ENCODE measurements at places on chromosomes 1 and 21. TPM values are rescaled to one million over a fixed set of nuclear protein-coding genes. Genes with fewer than 3 reads are reported as not detected.

GRCh38 chr1:109889094-109889493 lies 21.6 kb upstream of the CSF1 start:
- no peak for DNase-seq
- no peak overlapping the region for H3K4me3 ChIP-seq
- no peak overlapping the region for H3K27ac ChIP-seq
- H3K4me1 ChIP-seq: peaks cover 2% of the 10 kb centered on the region
- no peaks in the 10 kb centered on the region for H3K36me3 ChIP-seq

MCOLN3 gene
- 0.32 TPM for total RNA-seq

DNA sequence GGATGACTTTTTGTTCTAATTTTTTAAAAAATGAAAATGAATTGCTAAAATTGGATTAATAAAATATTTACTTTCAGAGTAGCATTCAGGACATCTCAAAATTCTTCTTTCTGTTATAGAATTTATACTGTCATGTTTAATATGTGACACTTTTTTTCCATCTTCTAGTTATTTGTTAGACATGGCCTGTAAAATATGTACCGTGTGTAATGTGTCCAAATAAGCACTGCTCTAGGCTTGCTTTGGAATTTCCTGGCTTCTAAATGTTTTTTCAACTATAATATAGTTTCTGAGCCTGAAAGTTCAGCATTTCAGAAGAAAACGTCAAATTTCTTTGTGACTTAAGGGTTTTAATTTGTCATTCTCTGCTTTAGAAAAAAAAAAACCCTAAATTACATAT lies 243.6 kb downstream of the DNM3 start:
- H3K27me3 ChIP-seq: no peaks in the 10 kb centered on the region
- H3K4me1 ChIP-seq: no peaks in the 10 kb centered on the region
- DNase-seq: no peak
- H3K4me3 ChIP-seq: no peak overlapping the region
- H3K27ac ChIP-seq: no peak overlapping the region

DNA sequence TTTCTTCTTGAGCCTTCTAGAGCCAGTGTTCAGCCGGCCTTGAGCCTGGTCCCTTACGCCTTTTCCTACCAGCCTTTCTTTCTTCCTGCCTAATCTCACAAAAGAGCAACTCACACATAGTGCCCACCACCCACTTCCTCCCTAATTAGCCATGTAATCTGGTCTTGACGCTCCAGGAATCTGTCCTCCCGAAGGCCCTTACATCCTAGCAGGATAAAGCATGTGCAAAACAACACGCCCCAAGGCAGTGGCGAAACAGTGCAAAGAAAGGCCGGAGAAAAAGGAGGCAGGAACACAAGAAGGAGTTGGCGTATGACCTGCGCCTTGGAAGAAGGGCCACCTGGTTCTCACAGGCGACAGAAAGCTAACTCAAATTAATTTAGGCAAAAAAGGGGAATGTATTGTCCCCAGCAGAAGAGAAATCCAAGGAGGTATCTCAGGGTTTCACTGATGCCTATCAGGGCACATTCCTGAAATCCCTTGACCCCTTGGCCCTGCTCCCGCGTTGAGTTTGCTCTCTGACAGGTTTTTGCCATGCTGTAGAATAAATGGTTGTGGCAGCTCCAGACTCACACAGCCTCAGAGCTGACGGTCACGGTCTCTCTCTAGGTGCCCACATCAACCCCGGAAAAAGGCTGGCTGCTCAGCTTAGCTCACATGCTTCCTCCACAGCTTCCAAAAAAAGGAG lies 79.0 kb downstream of the ZNF281 start:
- H3K4me1 ChIP-seq: no peaks in the 10 kb centered on the region
- no peaks in the 10 kb centered on the region for H3K36me3 ChIP-seq
- no peak for DNase-seq
- H3K27me3 ChIP-seq: no peaks in the 10 kb centered on the region
- no peak overlapping the region for H3K4me3 ChIP-seq

CELA2A gene
- total RNA-seq: not detected

GRCh38 chr1:224632381-224632871 lies 16.3 kb downstream of the CNIH3 start:
- H3K36me3 ChIP-seq: no peaks in the 10 kb centered on the region
- no peaks in the 10 kb centered on the region for H3K27me3 ChIP-seq
- H3K4me3 ChIP-seq: no peak overlapping the region
- no peaks in the 10 kb centered on the region for H3K4me1 ChIP-seq
- DNase-seq: no peak

GRCh38 chr1:179003512-179004066 lies 22.1 kb upstream of the FAM20B start:
- H3K4me3 ChIP-seq: no peak overlapping the region
- no peaks in the 10 kb centered on the region for H3K27me3 ChIP-seq
- H3K4me1 ChIP-seq: no peaks in the 10 kb centered on the region
- H3K27ac ChIP-seq: no peak overlapping the region
- no peak for DNase-seq

GPR61 gene
- total RNA-seq: not detected

DNA sequence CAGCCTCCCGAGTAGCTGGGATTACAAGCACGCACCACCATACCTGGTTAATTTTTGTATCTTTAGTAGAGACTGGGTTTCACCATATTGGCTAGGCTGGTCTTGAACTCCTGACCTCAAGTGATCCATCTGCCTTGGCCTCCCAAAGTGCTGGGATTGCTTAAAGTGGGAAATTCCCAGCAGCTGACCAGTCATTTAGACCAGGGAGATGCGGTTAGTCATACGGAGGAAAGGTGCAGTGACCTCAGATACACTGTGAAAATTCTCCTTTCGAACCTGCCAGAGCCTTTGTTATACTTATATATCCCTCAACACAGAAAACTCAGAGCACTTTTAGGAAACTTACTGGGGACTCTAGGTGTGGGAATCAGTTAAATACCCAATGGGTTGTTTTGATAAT lies 39.6 kb downstream of the MAP10 start:
- no peak overlapping the region for H3K4me3 ChIP-seq
- no peaks in the 10 kb centered on the region for H3K27me3 ChIP-seq
- H3K36me3 ChIP-seq: no peaks in the 10 kb centered on the region
- DNase-seq: no peak
- H3K27ac ChIP-seq: no peak overlapping the region

PERM1 gene
- not detected for total RNA-seq

DNA sequence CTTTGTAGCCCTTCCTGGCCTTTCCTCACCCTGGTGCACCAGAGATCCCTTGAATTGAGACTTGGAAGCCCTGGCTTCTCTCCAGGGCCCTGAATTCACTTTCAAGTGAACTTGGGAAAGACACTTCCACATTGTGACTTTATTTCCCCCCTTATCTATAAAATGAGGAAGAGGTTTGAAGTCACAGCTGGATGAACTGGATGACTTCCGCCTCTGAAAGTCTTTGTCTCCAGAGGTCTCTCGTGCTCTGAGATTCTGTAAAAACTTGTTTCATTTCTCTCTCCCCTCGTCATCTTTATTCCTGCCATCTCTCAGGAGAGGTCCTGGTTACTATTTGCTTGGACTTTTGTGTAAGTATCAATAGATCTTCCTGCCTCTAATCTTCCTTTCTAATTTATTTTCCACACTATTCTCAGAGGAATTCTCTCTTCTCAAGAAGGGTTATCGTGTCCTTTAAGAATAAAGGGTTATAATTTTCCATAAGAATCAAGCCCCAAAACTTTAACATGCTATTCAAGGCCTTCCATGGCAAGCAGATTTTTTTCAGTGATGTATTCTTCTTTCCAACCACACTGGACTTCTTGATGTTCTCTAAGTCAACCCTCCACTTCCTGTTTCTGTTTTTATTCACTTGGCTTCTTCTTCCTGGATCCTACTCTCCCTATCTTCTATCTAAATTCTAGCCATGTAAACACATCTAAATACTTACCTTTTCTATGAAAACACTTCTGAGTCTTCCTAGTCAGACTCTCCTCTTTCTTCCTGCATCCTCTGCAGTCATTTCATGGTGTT lies 6.5 kb upstream of the RPTN start:
- no peaks in the 10 kb centered on the region for H3K4me1 ChIP-seq
- no peak for DNase-seq
- H3K36me3 ChIP-seq: no peaks in the 10 kb centered on the region
- no peak overlapping the region for H3K4me3 ChIP-seq
- H3K27me3 ChIP-seq: no peaks in the 10 kb centered on the region

- H3K27me3 ChIP-seq: no peaks in the 10 kb centered on the region
- peaks cover 10% of the 10 kb centered on the region for H3K36me3 ChIP-seq
- no peak overlapping the region for H3K4me3 ChIP-seq
- H3K27ac ChIP-seq: no peak overlapping the region
- H3K4me1 ChIP-seq: no peaks in the 10 kb centered on the region
Observed at GRCh38 chr1:63537940-63538339, 14.6 kb downstream of the EFCAB7 start.

DNA sequence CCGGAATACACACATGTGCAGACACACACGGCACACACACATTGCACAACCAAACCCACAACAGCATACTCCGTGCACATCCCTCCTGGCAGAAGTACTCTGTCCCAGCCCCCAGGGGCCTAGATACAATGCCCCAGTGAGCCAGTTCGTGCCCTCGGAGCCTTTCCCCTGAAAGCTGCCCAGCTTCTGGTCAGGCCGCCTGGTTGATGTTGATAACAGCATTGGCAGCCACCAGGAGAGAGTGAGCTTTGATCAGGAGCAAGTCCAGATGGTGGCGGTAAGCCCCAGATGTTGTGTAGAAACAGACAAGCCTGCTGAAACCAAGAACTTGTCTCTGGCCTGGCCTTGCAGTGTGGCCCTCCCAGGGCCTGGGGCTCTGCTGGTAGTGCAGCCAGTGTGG lies 109.1 kb downstream of the GRIK3 start:
- no peak for DNase-seq
- H3K27me3 ChIP-seq: no peaks in the 10 kb centered on the region
- no peaks in the 10 kb centered on the region for H3K4me1 ChIP-seq
- H3K4me3 ChIP-seq: no peak overlapping the region
- H3K27ac ChIP-seq: no peak overlapping the region
- H3K36me3 ChIP-seq: no peaks in the 10 kb centered on the region

DNA sequence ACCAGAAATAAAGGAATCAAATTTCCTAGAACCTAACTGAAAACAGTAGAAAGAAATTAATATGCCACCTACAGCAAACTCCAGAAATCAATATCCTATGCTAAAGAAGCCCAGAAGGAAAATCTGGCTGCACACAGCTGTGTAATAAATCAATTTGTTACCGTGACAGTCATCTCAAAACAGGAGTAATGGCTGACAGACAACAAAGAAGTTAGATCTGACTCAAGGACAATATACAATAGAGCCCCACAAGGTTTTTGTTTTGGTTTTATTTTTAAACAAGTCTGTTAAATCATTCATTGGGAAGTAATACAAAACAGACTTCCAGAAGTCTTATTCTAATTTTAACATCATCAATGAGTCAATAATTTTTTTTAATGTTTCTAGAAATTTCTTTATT lies 168.4 kb downstream of the RERE start:
- H3K27me3 ChIP-seq: no peaks in the 10 kb centered on the region
- no peak overlapping the region for H3K27ac ChIP-seq
- DNase-seq: no peak
- no peaks in the 10 kb centered on the region for H3K4me1 ChIP-seq
- no peak overlapping the region for H3K4me3 ChIP-seq

SRGAP2 gene
- 53.2 TPM for total RNA-seq

TFF2 gene
- total RNA-seq: not detected

LEPROT gene
- total RNA-seq: 312 TPM

- H3K4me1 ChIP-seq: peaks cover 44% of the 10 kb centered on the region
- H3K4me3 ChIP-seq: peak overlapping the region; percentile 15
- peak overlapping the region; percentile 98 for H3K27ac ChIP-seq
- DNase-seq: peak; percentile 74
- H3K27me3 ChIP-seq: no peaks in the 10 kb centered on the region
Observed at GRCh38 chr1:207807690-207808321, 56.0 kb downstream of the CD46 start.

FAM177B gene
- total RNA-seq: not detected

- no peaks in the 10 kb centered on the region for H3K4me1 ChIP-seq
- no peak overlapping the region for H3K27ac ChIP-seq
- no peak for DNase-seq
- no peaks in the 10 kb centered on the region for H3K27me3 ChIP-seq
Observed at GRCh38 chr1:31122101-31122735, 56.7 kb upstream of the PUM1 start.

DNA sequence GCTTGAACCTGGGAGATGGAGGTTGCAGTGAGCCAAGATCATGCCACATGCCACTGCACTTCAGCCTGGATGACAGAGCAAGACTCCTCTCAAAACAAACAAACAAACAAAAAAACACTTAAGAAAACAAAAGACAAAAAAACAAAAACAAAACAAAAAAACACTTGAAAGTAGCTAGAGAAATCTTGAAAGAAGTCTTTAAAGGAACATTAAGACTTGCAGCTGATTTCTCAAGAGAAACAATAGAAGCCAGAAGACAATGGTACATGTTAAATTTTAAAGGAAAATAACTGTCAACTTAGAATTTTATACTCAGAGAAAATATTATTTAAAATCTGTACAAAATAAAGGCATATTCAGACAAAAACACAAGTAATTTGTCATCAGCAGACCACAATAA lies 71.3 kb downstream of the HLX start:
- H3K27me3 ChIP-seq: no peaks in the 10 kb centered on the region
- no peaks in the 10 kb centered on the region for H3K36me3 ChIP-seq
- no peak overlapping the region for H3K4me3 ChIP-seq
- H3K4me1 ChIP-seq: no peaks in the 10 kb centered on the region

GRCh38 chr1:165910764-165911421 lies 83.5 kb downstream of the UCK2 start:
- no peak overlapping the region for H3K27ac ChIP-seq
- peaks cover 43% of the 10 kb centered on the region for H3K36me3 ChIP-seq
- no peaks in the 10 kb centered on the region for H3K27me3 ChIP-seq
- no peak overlapping the region for H3K4me3 ChIP-seq
- DNase-seq: no peak

GRCh38 chr1:155136748-155137147 lies 1.1 kb downstream of the SLC50A1 start:
- H3K36me3 ChIP-seq: no peaks in the 10 kb centered on the region
- peaks cover 25% of the 10 kb centered on the region for H3K4me1 ChIP-seq
- H3K27ac ChIP-seq: peak overlapping the region; percentile 100
- peak overlapping the region; percentile 80 for H3K4me3 ChIP-seq

DNA sequence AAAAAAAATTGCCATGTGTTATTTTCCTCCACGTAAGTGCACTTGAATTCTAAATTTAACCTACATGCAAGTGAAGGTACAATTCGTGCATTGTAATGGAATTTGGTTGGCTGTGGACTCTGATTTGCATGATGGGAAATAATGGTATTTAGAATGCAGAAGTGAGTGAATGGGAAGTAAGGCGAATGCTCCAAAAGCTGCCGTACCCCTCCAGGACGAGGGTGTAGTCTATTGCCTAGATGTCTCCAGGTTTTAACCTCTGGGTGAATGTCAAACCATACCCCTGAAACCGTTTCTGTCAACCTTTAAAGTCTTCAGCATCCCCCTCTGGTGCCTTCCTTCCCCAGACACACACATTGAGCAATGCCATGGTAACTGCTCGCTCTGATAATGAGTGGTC lies 44.5 kb downstream of the KIAA0040 start:
- no peak overlapping the region for H3K27ac ChIP-seq
- H3K4me3 ChIP-seq: no peak overlapping the region
- H3K4me1 ChIP-seq: no peaks in the 10 kb centered on the region
- no peak for DNase-seq
- H3K27me3 ChIP-seq: no peaks in the 10 kb centered on the region
- no peaks in the 10 kb centered on the region for H3K36me3 ChIP-seq

SPRR2E gene
- not detected for total RNA-seq
